ENCODE measurements at places on chromosomes 1 and 21. TPM values are rescaled to one million over a fixed set of nuclear protein-coding genes. Genes with fewer than 3 reads are reported as not detected.

The UBE2U gene
- total RNA-seq = not detected

The SLC44A5 gene
- 0.15 TPM for total RNA-seq

The CFHR4 gene
- not detected for total RNA-seq

The EFCAB7 gene
- 10.3 TPM for total RNA-seq

The ADAMTS5 gene
- total RNA-seq = 9.3 TPM

The C4BPA gene
- total RNA-seq = not detected

The ESPN gene
- total RNA-seq = under 0.01 TPM

The CYP4B1 gene
- not detected for total RNA-seq

The KCNJ9 gene
- not detected for total RNA-seq

The RGS1 gene
- total RNA-seq = not detected

The RORC gene
- 0.15 TPM for total RNA-seq

The CHODL gene
- 0.15 TPM for total RNA-seq

The HJV gene
- total RNA-seq = not detected

The FCRL2 gene
- total RNA-seq = not detected

The NR5A2 gene
- not detected for total RNA-seq

The TDRD10 gene
- total RNA-seq = not detected

The HES3 gene
- total RNA-seq = not detected

The NBPF8 gene
- total RNA-seq = 16.4 TPM

The SMPDL3B gene
- total RNA-seq = not detected

The RGS18 gene
- not detected for total RNA-seq

The ADGRL2 gene
- 112 TPM for total RNA-seq

The RGS13 gene
- not detected for total RNA-seq

The ACTL8 gene
- total RNA-seq = not detected

The GNAT2 gene
- total RNA-seq = 0.17 TPM

The ASCL5 gene
- not detected for total RNA-seq

The LAMB3 gene
- 42.8 TPM for total RNA-seq

The GPR25 gene
- total RNA-seq = not detected

The MTARC1 gene
- total RNA-seq = 1.2 TPM

The TCHH gene
- not detected for total RNA-seq

The CRNN gene
- not detected for total RNA-seq

The KCNK2 gene
- total RNA-seq = 5.2 TPM

The DNAJB4 gene
- 42.2 TPM for total RNA-seq

The THEMIS2 gene
- 5.2 TPM for total RNA-seq

The MRPL37 gene
- total RNA-seq = 83.5 TPM

The ADGRL4 gene
- 6.9 TPM for total RNA-seq

The DNASE2B gene
- not detected for total RNA-seq

The PCP4 gene
- not detected for total RNA-seq

The SLFNL1 gene
- total RNA-seq = 0.66 TPM

The CLIC6 gene
- total RNA-seq = 1.2 TPM

The F3 gene
- total RNA-seq = 3.8 TPM

The NCF2 gene
- total RNA-seq = 0.15 TPM

The TNFRSF8 gene
- total RNA-seq = under 0.01 TPM

The C1orf116 gene
- not detected for total RNA-seq

The OR2L13 gene
- total RNA-seq = not detected

The UBXN10 gene
- total RNA-seq = under 0.01 TPM

The PLA2G4A gene
- total RNA-seq = 20.3 TPM

The HORMAD1 gene
- not detected for total RNA-seq

All from smooth muscle cell of trachea (primary cell).